ENCODE measurements at places on chromosomes 7 and 10.

- DNase-seq, result no peak
These were observed 83.5 kb downstream of the ZMYND11 start for GRCh38 chr10:218798-219197.

DNA sequence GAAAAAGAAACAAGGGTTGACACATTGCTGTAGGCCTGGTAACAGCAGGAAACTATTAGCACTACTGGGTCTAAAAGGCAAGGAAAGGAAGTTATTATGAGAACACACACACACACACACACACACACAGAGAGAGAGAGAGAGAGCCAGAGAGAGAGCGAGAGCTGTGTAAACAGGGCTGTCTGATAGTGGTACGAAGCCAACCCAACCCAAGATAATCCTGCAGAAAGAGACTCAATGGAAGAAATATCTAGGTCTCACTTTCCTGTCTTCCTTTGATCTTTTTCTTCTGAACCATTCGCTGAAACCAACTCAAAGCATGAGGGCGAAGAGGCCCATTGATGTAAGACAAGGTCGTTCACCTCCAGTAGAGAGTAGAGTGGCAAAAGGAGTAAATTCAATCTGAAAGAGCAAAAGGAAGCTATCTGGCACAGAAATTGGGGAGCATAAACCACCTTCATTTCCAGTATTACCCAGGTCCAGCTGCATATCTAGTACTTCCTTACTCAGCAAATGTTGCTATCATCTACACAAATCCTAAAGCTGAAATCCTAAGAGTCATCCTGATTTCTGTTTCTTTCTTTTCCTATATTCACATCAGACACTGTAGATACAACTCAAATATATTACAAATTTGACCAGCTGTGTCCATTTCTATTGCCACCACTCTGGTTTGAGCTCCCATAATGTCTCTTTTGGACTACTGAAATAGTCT lies 110.2 kb downstream of the TMEM26 start:
- DNase-seq, result no peak

DNA sequence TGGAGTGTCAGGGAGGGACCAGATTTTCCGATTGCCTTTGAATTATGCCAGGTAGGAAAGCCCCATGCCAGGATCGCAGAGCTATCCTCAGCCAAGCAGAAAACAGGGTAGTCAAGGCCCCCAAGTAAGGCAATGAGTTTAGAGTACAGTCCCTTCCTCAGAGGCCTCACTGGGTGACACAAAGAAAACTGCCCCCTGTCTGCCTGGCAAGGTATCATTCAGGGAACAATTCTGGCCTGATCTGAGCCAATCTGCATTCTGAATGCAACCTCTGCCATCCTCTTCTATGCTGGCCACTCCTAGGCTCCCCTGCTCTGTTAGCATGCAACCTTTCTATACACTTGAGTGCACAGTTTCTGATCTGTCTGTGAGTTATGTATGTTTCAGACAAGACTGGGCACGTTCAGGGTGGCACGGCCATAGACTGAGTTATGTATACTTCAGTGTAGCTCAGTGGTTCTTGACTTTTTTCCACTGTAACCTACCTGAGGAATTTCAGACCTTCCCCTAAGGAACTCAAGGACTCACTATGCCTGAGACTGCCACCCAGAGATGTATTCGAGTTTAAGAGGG lies 336.8 kb downstream of the PLXNA4 start:
- no peak for DNase-seq

DNA sequence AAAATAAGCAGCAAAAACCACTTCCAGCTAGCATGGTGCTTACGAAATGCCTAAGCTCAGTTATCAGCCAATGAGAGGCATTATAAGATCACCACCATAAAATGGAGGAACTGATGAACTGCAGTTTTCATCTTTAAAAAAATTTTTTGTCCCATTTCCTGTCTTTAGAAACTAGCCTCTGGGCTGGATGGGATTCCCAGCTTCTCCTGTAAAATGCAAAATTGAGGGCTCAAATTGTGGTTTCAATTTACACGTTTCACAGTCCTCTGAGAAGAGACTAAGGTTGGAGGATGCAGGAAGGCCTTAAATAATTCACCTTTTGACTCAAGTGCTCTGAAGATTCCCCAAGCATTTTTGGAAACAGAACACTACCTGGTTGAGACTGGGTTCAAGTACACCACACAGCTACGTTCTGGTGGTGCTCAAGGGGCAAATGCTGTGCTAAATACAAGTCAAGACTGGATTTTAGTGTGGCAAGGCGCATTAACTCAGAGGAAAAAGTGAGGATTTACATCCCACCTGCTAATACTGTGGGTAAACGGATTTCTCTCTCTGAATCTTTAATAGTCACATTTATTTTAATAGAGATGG lies 951 bp downstream of the ZNF25 start:
- peak; percentile 5 for DNase-seq

- DNase-seq, result no peak
These were observed 2.0 kb upstream of the CALD1 start for GRCh38 chr7:134777470-134777869.

DNA sequence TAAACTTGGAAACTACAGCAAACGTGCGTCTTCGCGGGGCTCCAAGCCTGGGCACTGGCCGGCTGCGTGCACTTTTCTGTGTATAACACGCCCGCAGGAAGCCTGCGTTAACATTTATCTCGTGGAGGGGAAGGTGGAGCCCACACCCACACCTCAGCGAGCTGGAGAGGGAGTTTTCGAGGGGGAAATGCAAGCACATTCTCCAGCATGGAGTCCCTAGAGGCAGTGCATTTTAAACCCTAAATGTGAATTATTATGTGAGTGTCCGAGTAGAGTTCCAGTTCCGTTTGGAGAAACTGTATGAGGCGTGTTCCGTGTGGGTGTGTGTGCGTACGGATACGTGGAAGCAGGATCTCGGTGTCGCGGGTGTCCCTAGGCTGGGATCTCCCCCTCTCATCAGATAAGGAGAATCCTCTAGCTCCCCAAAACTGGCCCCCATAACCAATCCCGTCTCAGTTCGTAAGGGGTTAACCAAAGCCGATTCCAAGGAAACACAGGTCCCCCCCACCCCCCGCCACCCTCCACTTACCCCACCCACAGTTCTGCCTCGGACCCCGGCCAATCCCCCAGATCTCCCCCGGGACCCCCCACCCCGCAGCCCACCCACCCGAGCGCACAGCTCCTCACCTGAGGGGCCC lies 403 bp downstream of the CDK6 start:
- DNase-seq, result peak; percentile 39

DNA sequence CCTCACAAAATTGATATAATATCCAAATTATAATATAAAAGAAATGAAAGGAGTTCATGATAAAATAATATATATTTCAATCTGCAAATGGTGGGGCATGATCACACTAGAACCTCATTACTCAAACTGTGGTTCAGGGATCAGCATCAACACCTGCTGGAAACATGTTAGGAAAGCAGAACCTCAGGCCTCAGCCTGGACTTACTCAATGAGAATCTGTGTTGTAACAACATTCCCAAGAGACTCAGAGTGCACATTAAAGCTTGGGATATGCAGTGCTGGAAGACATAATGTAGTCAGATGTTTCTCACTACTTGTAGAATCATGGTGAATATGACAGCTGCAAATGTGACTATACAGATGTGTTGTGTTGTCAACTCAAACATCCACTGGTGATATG lies 81.7 kb upstream of the ITPRID1 start:
- no peak for DNase-seq

DNA sequence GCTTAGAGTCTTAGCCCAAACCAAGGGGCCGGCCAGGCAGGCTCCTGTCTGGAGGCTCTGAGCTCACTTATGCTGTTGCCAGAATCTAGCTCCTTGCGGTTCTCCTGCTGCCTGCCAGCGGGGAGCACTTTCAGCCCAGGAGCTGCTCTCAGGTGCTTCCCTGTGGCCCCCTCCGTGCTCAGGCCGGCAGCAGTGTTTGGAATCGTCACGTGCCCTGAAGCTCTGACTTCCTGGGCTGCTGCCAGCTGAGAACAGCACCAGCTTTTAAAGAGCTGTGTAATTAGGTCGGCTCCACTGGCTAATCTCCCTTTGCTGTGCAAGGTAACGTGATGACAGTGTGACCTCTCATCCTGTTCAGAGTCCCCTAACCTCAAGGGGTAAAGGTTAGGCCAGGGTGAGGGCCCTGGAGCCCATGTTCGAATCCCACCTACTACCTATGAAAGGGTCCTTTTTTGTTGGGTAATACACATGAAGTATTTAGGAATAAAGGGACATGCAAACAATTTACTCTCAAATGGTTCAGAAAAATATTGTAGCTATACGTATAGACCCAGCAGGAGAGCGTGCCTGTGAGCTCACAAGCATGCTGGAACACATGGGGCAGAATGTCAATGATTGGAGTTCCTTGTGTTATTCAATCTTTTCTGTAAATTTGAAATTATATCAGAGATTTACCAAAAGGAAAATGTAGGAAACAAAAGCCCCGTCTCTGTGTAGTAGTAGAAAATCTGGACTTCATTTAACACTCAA lies 16.6 kb downstream of the ZNF862 start:
- DNase-seq, result no peak
